ENCODE measurements at places on chromosomes 5 and 9.
A peak's percentile ranks its signal among the peaks of the same experiment; 100 is the strongest.

GRCh38 chr5:151868451-151868850, 56.2 kb downstream of the GLRA1 start:
- DNase-seq, result no peak

- no peak for DNase-seq
Measured at GRCh38 chr5:60779466-60779865, 64.6 kb downstream of the ELOVL7 start.

GRCh38 chr5:90161414-90161813, 248.1 kb downstream of the CETN3 start:
- no peak for DNase-seq

GRCh38 chr5:132296412-132297016, 2.3 kb downstream of the SLC22A4 start:
- no peak for DNase-seq

GRCh38 chr5:111278858-111279504, 54.8 kb downstream of the CAMK4 start:
- DNase-seq, result peak; percentile 84

DNA sequence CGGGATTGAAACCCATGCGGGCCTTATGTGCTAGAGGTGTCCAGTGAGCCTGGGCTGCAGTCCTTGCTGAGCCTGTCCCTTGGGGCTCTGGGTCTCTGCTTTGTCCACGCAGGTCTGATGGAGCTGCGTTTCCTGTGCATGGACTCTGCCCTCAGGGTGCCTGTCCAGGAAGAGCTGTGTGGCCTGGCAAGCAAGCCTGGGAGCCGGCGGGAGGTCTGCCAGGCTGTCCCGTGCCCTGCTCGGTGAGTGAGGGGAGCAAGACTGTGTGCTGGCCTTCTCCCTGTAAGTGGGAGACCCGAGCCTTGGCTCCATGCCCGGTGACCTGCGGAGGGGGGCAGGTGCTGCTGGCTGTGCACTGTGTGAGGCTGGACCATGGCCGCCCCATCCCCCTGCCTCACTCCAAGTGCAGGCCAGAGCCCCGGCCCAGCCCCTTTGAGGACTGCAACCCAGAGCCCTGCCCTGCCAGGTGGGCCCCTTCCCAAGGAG, 11.2 kb upstream of the CACFD1 start:
- DNase-seq, result no peak

- DNase-seq, result no peak
Measured at GRCh38 chr9:92720209-92720765, 44.3 kb downstream of the BICD2 start.

- DNase-seq, result no peak
Measured at GRCh38 chr5:139645430-139645871, 2.7 kb upstream of the CXXC5 start.

DNA sequence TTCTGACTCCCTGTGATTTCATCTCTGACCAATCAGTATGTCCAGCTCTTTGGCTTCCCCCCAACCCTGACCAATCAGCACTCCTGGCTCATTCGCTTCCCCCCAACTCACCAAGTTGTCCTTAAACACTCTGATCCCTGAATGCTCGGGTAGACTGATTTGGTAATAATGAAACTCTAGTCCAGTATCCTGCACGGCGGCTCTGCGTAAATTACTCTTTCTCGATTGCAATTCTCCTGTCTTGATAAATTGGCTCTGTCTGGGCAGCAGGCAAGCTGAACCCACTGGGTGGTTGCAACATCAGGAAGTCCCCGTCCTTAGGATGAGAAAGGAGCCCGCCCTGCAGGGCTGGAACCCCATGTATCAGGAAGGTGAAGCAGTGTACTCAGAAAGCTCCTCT, 10.4 kb downstream of the FCN2 start:
- no peak for DNase-seq

GRCh38 chr9:90891308-90892040, 89.9 kb downstream of the SYK start:
- no peak for DNase-seq

- no peak for DNase-seq
Measured at GRCh38 chr9:36158122-36158521, 11.1 kb upstream of the CCIN start.

- DNase-seq, result no peak
Measured at GRCh38 chr9:92795598-92796336, 31.1 kb upstream of the BICD2 start.

DNA sequence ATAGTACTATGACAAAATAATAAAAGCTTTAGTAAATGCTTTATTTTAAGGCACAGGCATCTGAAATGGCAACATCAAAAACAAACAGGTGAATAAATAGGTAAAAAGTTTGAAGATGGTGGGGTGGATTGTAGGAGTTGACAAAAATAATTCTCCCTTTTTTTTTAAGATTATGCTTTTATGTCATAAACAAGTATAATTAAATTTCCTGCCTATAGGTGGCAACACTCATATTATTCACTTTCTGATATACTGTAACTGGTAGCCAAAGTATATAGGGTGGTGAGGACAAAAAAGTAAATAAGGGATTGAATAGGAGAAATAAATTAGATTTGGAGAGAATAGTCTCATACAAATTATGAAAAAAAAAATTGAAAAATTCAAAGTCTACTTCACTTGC, 120.0 kb upstream of the ACOT12 start:
- peak; percentile 26 for DNase-seq

GRCh38 chr9:33436445-33436844, 10.9 kb downstream of the AQP3 start:
- DNase-seq, result no peak

DNA sequence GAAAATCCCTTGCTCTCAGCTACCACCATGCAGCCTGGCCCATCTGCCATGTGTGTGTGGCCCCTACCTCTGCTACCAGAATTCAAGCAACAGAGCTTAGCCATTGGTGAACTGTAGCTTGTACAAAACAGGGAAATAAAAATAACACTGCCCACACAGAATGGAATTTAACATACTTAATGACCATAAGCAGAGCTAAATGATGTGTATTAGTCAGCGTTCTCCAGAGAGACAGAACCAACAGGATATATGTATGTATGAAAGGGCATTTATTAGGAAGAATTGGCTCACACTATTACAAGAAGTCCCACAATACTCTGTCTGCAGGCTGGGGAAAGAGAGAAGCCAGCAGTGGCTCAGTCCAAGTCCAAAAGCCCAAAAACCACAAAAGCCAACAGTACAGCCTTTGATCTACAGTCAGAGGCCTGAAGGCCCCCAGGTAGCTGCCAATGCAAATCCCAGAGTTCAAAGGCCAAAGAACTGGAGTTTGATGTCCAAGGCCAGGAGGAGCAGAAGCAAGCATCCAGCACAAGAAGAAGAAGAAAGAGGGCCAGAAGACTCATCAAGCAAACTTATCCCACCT, 318.8 kb downstream of the DNAH5 start:
- no peak for DNase-seq

DNA sequence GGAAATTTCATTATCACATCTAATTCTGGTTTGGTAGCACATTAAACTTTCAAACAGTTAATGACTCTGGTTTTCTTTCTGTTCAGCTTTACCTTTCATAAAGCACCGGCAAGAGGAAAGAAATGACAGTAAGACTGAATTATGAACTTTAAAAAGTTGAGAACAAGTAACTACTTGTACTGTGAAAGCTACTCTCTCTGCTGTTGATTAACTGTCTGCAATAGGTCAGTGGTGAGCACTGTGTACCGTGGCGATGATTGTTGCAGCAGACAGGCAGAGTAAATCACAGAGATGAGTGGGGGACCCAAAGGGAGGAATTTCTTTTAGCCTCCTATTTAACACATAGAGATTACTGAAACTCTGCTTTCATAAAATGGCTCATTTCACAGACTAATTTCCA, 74.0 kb upstream of the MEF2C start:
- no peak for DNase-seq

DNA sequence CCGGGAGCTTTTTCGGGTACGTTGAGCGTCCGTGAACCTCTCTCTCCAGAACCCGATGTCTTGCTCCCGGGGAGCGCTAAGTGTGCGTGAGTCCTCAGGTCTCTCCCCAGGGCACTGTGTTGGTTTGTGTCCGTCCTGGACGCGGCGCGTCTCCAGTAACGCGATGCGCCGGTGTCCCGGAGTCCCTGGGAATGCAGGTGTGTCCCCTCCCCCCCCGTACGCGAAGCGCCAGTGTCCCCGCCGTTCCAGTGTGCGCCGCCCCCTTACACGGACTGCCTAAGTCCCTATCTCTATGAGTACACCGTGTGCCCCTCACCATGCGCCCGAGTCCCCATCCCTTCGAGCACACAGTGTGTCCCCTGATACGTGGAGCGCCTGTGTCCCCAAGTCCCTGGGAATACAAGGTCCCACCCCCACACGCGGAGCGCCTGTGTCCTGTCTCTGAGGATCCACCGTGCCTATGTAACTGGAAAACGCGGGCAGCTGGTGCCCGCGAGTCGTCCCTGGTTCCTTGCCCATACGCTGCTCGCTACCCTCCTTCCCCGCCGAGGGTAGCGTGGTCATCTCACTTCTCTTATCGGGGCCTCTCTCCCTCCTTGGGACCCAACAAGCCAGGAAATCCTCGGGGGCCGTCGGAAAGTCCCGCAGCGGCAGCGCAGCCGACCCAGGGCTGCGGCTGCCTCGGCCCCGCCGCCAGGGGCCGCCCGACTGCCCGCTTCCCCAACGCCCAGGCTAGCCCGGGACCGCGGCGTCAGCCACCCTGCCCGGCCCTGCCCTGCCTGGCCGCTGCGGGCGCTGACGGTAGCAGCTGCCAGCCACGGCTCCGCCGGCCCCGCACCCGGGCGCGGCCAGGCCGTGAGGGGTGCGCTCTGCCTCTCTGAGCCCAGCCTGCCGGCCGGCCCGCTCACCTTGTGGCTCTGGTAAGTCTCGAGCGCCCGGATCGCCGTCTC, 709 bp downstream of the ELL2 start:
- DNase-seq, result peak; percentile 73

DNA sequence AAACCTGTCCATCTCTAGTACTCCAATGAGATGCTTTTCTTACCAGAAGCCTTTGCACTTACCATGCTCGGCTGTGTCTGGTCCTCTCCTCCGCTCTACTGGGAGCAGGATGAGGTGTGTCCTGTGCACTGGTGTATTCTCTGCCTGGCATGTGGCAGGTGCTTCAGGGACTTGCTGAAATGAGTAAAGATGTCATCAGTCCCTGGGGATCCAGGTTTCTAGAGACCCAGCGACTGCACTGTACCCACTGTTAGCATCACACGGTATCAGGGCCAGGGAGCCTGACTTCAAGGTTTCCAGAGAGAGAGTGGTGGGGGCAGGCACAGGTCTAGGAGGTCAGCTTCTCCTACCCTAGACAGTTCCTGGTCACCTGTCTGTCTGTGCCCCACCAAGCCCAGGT, 10.5 kb downstream of the PTTG1 start:
- no peak for DNase-seq

DNA sequence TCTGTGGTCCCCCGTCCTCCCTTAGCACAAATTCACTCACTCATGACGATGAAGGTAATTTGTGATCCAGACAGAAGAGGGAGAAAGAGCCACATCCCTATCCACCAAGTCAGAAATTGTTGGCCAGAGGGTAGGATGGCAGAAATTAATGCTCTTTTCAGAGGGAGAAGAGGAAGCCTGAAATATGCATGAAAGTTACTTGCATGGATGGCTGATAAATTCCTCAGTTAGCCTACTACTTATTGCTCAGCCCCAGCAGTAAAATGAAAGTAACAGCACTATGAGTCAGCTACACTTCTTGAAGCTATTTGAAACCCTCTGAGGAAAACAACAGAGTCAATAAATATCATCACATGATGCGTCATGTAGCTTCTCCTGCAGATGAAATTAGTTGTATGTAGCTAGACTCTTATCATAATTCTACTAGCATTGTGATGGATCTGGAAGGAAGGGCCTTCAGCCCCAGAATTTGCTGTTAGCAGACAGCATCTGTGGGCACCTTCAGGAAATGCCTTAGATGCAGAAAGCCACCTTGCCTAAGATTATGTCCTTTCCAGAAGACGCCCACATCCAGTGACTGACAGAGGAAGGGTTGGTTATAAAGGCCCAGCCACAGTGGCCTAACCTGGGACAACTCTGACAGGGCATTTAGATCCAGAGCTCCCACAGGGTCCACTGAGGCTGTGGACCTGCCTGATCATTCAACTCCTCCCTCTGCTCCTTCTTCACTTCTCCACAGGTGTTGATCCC, 81.2 kb upstream of the CCDC112 start:
- DNase-seq, result no peak

DNA sequence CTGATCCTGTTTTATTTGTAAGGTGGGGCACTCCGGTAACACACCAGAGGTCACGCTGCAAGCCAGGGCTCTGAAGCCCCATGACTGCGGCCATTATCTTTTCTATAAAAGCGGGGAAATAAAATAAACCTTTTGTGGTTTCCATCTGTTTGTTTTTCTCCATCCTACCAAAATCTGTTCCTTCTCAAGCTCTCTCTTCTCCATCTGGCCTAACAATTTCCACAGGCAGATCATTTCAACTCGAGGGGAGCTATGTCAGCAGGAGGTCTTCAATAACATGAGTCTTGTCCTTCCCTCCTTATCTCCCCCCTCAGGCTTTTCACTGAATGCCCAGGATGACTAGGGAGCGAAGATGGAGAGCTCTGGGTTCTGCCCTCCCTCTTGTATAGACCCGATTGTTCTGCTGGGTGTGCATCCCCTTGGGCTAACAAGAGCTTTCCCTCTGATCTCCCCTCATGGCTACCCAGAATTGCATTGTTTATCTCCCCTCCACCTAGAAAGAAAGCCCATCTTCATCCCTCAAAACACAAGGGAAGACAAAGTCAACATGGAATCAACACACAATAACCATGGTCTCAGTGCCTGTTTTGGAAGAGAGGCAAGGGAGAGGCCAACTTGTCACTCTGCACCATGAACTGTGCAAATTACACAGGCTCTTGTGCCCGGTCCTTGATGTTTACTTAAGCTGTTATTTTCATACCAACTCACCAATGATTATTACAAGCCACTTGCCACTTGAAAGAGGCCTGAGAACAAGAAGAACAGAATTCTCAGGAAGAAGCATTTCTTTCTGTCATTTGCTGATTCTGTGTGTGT, 187.8 kb downstream of the FANCC start:
- no peak for DNase-seq

DNA sequence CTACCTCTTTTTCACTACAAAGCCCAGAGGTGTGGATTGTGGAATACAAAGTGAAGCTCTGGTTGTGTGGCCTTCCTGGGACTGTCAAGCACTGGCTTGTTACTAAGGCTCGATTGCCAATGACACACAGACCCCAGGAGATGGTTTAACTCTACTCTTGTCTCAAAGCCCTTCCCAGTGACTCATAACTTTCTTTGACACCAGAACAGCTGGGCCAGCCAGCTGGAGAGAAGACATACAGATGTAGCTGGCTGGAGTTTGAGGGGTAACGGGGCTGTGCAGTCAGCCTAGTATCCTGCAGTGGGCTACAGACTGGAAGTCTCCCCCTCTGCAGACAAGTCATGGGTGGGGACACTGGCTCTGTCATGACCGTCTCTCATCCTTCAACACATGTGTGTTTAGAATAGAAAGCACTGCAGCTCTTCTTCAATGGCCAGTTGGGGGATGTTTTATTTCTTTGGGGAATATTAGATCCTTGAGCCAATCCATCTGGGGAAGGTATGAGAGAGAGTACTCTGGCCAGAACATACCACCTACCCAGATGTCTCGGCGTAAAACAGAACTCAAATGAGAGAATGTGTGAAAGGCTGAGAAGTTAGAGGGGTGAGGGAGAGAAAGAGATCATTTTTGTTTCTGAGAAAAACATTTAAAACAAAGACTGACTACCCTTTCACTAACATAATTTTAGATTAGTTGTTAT, 53.3 kb downstream of the SEMA6A start:
- no peak for DNase-seq

Data from stimulated activated naive CD4-positive, alpha-beta T cell (primary cell).